ENCODE measurements at places on chromosomes 5 and 9.

DNA sequence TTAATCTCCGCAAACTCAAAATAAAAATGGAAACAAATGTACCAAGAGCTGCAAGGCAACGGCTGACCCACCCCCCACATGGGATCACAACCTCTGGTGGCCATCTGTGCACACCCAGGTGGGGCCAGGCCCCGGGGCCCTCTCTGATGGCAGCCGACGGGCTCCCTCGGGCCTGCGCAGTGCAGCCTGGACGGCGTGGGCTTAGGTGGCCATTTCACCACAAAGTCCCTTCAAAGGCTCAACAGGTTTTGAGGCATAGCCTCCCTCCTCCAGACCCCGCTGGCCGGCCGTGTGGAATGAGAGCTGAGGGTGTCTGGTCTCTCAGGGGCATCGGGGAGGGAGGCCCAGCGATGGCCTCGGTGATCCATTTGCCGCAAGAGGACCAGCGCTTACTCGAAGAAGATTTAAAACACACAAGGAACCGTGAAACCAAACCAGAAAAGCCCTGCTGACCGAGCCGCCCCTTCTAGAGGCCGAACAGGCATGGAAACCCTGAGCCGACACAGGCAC lies 42.7 kb upstream of the CEP72 start:
- DNase-seq: no peak

- DNase-seq: no peak
These were observed 191.8 kb upstream of the SMC2 start for GRCh38 chr9:103902263-103902662.

DNA sequence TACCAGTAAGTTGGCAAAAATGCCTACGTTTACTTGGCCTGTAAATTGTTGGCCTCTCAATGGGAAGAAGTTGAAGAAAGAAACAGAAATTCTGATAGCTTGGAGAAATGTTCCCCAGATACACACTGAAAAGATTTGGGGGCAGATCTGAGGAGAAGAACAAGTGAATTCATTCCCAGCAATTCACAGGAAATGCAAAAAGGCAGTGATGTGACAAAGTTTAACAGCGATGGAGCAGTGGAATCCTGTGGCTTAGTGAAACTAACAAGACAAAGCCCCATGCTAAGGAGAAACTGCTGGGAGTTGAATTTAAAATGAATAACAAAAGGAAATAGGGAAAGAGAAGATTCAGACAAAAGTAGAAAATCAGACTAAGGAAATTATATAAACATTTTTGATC lies 213.2 kb upstream of the EDIL3 start:
- no peak for DNase-seq

DNA sequence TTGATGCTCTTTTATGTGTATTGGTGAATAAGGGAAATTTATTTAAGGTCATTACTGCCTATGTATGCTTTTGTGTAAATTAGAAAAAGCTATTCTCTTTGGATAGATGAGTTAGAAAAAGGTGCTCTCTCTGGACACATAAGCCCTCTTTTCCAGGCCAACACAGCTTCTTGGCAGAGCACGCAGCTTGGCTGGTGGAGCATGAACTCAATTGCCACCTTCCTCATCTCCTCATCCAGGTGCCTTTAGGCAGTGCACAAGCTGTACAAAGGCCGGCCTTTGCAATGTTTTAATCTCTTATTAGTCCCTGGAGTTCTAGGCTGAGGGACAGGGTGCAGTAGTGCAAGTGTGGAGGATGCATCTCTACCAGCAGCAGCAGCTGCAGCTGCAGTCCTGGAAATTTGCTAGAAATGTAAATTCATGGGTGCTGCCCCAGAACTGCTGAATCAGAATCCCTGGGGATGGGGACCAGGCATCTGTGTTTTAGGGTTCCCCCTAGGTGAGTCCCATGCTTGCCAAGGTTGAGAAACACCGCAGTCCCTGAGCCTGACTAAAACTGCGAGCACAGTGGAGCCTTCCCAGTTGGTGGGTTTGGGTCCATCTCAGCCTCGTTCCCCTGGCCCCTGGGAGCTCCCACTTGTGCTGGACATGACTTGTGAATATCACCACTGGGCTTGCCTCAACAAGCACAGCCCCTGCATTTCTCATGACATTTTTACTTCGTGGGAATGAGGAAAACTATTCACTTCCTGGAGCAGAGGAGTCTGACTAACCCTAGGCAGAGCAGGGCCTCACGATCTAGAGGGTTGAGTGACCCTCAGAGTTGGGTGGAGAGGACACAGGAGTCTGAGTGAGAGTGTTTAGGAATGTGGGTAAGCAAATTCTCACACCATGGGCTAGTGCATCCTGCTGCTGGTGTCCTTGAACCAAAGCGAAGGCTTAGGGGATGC lies 272.3 kb downstream of the ZSWIM6 start:
- no peak for DNase-seq
